ENCODE measurements at places on chromosomes 3 and 15.

- no peak for DNase-seq
These were observed 186.5 kb upstream of the ONECUT1 start for GRCh38 chr15:52976516-52977075.

GRCh38 chr3:129449279-129450115, 9.5 kb downstream of the IFT122 start:
- DNase-seq, result no peak

DNA sequence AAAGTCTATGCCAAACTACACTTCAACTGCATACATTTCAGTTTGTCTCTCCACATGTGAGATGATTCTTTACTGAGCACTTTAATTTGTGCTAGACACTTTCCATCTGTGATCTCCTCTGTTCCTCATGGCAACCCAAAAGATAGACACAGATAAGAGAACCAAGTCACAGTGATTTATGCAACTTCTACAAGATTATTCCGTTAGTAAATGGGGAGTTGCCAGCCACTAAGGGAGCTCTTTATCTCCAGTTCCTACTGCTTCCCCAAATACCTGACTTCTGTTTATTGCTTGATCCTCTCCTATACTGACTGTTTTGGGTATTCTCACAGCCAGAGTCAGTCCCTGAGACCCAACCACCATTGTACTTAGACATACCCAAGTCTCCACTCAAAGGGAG, 24.1 kb upstream of the AKAP13 start:
- DNase-seq, result no peak

DNA sequence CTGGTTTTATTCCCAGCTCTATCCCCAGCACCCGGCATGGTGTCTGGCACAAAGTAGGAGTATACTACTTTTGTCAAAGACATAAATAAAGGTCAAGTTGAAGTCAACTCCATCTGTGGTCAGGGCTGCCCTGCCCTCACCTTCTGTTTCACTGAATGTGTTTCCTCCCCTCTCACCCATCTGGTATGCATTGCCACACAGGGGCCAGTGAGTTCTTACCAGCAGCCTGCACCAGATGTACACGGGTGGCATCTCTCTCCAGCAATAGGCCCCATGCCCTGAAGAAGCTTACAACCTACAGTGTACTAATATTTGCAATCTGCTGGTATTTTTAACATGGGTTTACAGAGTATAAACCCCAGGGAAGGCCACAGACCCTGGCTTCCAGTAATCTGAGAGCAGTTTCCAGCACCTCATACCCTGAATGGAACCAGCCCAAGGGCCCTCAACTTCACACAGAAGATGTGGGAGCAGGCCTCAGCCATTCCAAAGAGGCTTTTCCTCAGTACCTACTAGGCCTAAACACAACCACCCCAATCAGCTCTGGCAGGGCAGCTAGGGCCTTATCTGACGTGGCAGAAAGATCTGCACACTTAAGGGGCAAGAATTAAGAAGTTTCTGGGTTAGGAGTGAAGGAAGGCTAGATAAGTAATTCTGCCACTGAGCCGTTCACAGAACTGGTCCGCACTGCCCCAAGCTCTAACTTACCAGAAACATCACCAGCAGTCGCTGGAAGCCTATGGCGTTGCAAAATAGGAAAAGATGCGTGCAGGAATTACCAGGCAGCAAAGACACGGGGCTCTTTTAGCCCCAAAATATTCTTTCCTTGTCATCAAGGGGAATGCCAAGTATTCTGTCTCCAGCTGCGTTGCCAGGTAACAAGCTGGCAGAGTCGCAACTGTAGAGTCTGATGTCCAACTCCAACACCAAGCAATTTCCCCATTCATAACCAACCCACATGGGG, 2.1 kb downstream of the IDH2 start:
- no peak for DNase-seq

DNA sequence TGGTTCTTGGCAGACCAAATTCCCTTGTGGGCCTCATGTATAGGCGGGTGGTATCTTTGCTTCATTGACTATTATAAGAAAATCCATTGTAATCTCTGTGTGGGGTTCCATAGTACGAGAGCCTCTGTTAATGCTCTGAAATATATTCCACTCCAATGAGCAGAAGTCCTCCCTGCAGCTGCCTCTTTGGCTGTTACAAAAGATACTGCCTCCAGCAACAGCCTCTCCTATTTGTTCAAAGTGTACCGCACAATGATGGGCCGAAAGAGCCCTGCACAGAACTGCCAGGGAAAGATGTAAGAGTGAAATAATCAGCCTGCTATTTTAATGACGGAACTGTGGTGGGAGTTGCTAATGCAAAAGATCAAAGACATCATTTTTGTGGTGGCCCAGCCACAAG, 48.9 kb downstream of the GRK7 start:
- DNase-seq, result no peak

- DNase-seq, result peak; percentile 5
These were observed 296.8 kb downstream of the RORA start for GRCh38 chr15:60932051-60932915.

DNA sequence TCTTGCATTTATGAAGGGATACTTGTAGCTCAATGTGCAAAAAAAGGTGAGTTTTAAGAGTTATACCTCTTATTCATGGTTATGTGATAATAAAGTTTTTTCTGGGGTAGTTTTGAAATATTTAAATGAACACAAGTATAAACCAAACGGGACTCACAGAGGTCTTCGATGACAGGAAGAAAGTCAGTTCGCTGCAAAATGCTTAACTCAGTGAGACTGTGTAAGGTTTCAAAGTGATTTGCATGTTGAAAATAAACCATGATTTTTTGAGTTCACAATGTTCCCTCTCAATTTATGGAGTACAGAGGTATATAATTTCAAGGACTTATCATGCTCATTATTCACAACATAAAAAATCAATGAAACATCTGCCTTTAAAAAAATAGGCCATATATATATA, 36.3 kb upstream of the MYH15 start:
- DNase-seq, result no peak

DNA sequence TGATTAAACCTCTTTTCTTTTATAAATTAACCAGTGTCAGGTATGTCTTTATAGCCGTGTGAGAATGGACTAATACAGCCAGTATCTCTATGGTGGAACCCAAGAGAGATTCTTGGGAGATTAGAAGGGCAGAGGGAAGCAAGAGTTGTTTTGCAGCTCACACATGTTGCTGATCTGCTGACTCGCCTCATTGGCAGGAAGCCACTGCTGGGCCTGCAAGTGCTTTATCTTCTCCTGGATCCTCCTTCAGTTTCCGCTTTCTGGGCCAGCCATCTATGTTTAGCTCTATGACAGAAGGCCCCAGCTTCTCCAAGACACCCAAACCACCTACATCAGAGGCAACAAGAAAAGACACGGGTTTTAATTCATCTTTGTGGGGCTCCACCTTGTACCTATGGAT, 23.4 kb upstream of the GALNT15 start:
- no peak for DNase-seq

- DNase-seq, result peak; percentile 74
These were observed 758 bp downstream of the SELENOK start for GRCh38 chr3:53890726-53891475.

DNA sequence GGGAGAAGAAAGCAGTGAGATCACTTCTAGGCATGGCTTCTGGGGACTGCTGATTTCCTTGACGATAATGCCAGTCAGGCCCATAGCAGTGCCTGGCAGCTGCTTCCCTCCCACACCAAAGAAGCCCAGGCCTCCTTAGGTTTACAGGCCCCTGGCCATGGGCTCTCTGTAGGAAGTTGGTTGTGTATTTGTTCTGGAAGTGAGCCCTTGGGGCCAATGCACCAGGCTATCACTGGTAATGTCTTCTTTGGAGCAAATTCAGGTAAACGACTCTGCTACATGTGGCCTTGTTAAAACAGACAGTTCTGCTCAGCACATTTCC, 89.3 kb downstream of the CCNL1 start:
- DNase-seq, result no peak

DNA sequence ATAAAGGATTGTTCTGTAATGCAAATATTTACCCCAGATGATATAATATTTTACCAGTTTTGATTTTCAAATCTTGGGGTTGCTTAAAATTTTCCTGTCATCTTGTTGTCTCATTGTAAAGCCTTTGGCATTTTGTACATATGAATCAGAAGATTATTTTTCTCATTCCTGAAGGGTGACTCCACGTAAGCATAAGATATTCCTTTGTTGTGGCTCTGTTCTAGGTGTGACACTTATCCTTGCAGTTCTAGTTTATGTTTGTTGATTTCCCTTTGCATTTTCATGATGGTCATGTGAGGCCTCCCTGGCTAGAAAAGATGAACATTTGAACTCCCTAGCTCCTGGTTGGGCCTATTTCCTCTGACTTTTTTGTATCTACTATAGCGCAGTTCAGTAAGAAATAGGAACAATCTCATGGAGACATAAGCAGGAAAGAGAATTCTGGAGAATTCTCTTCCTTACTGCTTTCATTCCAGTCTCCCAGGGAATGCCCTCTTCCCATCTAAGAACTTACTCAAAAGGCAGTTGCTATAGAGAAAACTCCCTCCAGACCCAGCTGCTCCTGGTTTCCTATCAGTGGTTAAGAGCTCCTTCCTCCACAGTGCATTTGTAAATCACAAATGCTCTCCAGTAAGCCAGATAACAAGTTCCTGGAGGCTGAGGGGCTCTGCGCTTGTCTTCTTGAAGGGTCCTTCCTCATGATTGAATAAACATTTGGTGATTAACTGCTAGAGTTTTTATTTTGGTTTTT, 124.7 kb downstream of the WNT5A start:
- DNase-seq, result no peak

All from CD8-positive, alpha-beta memory T cell (primary cell).